Body of pancreas (tissue), 4 donors: ENCODE measurements at places on chromosomes 7 and 10. TPM values are rescaled to one million over a fixed set of nuclear protein-coding genes. Genes with fewer than 3 reads are reported as not detected.
A peak's percentile ranks its signal among the peaks of the same experiment; 100 is the strongest.

DNA sequence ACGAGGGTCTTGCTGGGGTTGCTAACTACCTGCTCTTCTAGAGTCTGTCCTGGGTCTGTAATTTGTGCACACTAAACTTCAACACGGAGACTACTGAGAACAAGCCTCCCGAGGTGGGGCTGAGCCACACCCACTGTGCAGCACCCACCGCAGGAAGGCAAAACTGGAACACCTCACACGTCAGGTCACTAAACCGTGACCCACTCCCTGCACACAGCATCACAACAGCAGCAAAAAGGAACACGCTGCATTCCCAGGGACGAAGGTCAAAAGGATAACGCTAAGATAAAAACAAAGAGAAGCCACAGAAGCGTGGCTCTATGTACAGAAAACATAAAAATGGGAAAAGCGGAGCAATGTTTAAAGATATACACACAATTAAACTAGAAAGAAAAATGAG is 170.1 kb downstream of the MAD1L1 start:
- no peak for DNase-seq
- H3K36me3 ChIP-seq = no peaks in the 10 kb centered on the region
- H3K27me3 ChIP-seq = no peaks in the 10 kb centered on the region
- H3K4me3 ChIP-seq = no peak overlapping the region
- H3K4me1 ChIP-seq = no peaks in the 10 kb centered on the region

DNA sequence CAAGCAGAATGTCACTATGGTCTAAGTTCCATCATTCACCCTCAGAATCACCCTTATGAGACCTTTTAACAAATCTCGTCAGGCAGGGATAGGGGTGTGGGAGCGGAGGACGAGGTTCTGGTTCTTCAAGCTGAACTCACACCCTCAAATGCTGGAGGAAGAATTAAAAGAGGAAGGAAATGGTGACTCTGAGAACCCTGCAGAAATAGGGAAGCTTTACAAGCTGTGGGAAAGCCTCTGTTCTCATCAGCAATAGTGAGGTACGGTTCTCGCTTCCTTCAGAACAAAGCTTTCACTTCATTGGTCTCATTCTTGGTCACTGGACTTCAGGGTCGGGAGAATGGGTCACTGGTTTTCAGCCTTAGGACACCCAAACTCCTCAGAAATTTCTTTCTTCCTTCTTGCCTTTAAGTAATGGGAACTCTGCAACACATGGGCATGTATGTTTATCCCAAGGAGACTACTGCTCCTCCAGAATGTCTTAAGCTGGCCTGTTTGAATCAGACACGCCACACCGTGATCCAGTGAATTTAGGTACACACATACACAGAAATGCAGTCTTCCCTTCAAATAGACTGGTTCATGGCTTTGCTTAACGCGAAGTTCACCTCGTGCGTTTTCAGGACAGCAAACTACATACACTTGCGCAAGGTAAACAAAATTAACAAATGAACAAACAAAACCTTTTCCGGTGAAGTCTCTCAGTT is 226.0 kb downstream of the SFMBT2 start:
- H3K4me3 ChIP-seq = no peak overlapping the region
- H3K27me3 ChIP-seq = no peaks in the 10 kb centered on the region
- no peak overlapping the region for H3K27ac ChIP-seq
- DNase-seq = no peak
- H3K36me3 ChIP-seq = no peaks in the 10 kb centered on the region

GRCh38 chr10:103139803-103140202 is 53.3 kb downstream of the NT5C2 start:
- no peak overlapping the region for H3K27ac ChIP-seq
- no peak for DNase-seq
- peaks cover 5% of the 10 kb centered on the region for H3K36me3 ChIP-seq
- no peak overlapping the region for H3K4me3 ChIP-seq
- H3K4me1 ChIP-seq = peaks cover 3% of the 10 kb centered on the region
- H3K27me3 ChIP-seq = no peaks in the 10 kb centered on the region

- H3K36me3 ChIP-seq = no peaks in the 10 kb centered on the region
- DNase-seq = peak; percentile 59
- H3K4me1 ChIP-seq = no peaks in the 10 kb centered on the region
- peak overlapping the region; percentile 62 for H3K27ac ChIP-seq
- peaks cover 3% of the 10 kb centered on the region for H3K27me3 ChIP-seq
Measured at GRCh38 chr7:117470777-117471176, 9.0 kb upstream of the CFTR start.

GRCh38 chr7:111198255-111198654 is 107.3 kb downstream of the LRRN3 start:
- H3K4me3 ChIP-seq = no peak overlapping the region
- H3K36me3 ChIP-seq = no peaks in the 10 kb centered on the region
- H3K4me1 ChIP-seq = no peaks in the 10 kb centered on the region
- no peak overlapping the region for H3K27ac ChIP-seq

- peak overlapping the region; percentile 59 for H3K4me3 ChIP-seq
- peaks cover 37% of the 10 kb centered on the region for H3K4me1 ChIP-seq
- H3K27me3 ChIP-seq = no peaks in the 10 kb centered on the region
Measured at GRCh38 chr10:35335133-35336083, 901 bp upstream of the CCNY start.

ZCCHC24 gene
- total RNA-seq = 14.0 TPM

AGBL3 gene
- total RNA-seq = 0.33 TPM

CYP2C9 gene
- total RNA-seq = not detected
